ENCODE measurements at places on chromosomes 7 and 10. TPM values are rescaled to one million over a fixed set of nuclear protein-coding genes. Genes with fewer than 3 reads are reported as not detected.

PKD2L1 gene
- total RNA-seq = not detected

DNA sequence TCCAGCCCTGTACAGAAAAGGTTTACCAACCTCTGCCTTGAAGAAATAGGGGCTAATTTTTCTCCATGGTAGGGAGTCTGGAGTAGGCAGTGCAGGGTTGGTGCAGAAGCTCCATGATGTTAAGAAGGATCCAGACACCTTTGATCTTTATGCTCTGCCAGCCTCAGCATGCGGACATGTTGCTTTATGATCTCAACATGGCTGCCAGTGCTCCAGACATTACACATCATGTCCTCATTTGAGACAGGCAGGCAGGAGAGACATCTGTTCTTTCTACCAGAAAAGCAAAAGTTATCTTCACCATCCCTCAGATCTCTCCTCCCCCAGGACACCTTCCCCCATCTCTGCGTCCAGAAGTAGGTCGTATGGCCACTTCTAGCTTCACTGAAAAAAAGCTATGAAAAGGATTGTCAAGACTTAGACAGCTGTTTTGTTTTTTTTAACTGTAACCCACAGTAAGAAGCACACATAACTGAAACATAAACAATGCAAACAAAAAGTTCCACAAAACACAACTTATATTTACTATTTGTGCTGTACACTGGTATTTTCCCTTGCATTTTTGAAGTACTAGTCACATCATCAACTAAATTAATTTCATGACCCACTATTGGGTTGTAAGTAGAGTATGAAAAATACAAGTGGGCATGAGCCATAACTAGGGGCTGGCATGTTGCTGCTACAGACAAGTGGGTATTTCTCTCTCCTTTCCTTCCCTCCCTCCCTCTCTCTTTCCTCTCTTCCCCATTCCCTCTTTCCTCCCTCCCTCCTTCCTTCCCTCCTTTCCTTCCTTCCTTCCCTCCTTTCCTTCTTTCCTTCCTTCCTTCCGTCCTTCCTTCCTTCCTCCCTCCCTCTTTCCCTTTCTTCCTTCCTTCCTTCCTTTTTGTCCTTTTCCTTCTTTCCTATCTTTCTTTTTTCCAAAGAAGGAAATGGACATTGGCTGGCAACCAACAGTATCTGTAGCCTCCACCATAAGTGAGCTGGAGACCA is 2.6 kb upstream of the RASSF4 start:
- no peak for DNase-seq

ANKRD61 gene
- total RNA-seq = not detected

DNA sequence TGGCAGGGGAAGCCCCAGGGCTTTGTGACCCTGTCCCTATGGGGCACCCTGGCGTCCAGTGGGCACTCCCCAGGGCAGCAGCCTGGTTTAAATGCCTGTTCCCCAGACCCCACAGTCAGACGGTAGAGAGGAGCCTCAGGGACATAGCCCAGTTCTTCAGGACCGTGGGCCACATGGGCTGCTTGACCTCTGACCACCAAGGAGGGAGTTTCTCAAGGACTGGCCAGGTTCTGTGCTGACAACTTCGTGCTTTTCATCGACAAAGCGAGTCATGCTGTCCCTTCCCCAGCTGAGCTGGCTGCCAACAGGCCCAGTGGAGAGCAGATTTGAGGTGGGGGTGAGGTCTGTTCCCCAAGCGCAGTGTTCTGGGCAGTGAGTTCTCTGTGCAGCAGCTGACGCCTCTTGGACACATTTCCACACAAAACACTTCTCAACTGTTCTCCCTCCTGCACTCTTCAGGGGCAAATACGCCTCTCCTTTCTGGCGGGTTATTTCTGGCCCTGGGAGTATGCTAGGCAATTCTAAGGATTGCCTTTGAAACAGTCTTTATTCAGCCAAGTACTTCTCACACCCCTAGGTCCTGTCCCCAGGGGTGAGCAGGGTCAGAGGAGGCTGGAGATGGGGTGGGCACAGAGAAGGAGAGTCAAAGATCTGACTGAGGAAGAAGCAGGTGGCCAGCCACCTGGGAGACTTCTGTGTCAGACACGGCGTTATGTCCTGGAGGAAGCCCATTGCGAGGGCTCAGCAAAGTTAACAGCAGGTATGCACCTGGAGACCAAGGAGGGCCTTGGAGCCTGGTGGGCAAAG is 57.3 kb upstream of the CAMK2B start:
- DNase-seq = no peak

Measured in omental fat pad (tissue), 4 donors.